Cardiac muscle cell (in vitro differentiated cells and primary cell): ENCODE measurements at places on chromosomes 12 and 14. TPM values are rescaled to one million over a fixed set of nuclear protein-coding genes. Genes with fewer than 3 reads are reported as not detected.

GRCh38 chr12:15875863-15876262, 6.3 kb upstream of the STRAP start:
- H3K4me1 ChIP-seq = no peaks in the 10 kb centered on the region
- no peak for DNase-seq
- H3K27me3 ChIP-seq = no peaks in the 10 kb centered on the region
- no peak overlapping the region for H3K27ac ChIP-seq

DNA sequence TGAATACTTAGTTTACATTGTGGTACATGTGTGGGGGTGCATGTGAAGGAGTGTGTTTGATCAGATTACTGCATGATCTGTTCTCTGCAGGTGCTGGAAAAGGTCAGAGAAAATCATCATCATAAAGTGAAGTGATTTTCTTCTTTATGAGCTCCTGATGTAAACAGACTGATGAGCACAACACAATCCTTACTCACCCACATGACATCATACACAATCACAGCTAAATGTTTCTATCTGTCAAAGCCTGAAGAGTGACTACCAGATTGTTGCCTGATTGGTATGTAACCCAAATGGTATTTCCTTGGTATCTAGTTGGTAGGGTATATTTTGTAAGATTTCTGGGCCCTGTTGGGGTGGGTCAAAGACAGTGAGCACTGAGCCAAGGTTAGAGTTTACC, 270.8 kb downstream of the FOXG1 start:
- H3K36me3 ChIP-seq = no peaks in the 10 kb centered on the region
- no peaks in the 10 kb centered on the region for H3K4me1 ChIP-seq
- no peak for DNase-seq
- H3K27ac ChIP-seq = no peak overlapping the region
- no peak overlapping the region for H3K4me3 ChIP-seq
- no peaks in the 10 kb centered on the region for H3K27me3 ChIP-seq

DNA sequence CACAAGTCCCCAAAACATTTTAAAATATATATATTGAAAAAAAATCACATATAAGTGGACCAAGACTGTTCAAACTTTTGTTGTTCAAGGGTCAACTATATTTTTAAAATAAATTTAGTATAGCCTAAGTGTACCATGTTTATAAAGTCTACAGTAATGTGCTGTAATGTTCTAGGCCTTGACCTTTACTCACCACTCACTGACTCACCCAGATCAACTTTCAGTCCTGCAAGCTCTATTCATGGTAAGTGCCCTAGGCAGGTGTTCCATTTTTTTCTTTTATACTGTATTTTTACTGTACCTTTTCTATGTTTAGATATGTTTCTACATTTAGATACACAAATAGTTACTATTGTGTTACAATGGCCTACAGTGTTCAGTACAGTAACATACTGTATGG, 23.4 kb upstream of the TMTC1 start:
- H3K4me3 ChIP-seq = no peak overlapping the region
- H3K4me1 ChIP-seq = no peaks in the 10 kb centered on the region
- H3K36me3 ChIP-seq = no peaks in the 10 kb centered on the region
- H3K27me3 ChIP-seq = no peaks in the 10 kb centered on the region
- DNase-seq = no peak

DNA sequence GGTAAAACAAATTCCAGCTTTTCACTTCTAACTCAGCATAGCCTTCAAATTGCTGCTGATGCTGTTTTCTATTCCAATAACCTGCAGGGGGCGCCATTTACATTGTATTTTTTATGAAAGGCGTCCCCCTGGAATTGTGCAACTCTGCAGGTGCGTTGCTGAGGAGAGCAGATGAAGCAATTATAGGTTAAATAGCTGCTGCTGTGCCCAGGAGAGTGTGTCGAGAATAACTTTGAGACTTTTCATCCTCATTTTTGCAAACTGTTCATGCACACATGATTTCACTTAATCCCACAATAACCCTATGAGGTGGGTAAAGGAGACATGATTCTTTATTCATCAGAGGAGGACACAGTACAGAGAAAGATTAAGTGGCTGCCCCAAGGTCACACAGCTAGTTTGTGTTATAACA, 75.7 kb downstream of the MYRFL start:
- H3K4me3 ChIP-seq = no peak overlapping the region
- H3K27me3 ChIP-seq = no peaks in the 10 kb centered on the region
- H3K4me1 ChIP-seq = no peaks in the 10 kb centered on the region
- no peak overlapping the region for H3K27ac ChIP-seq

YLPM1 gene
- 24.5 and 50.2 TPM in 2 replicates for total RNA-seq

DLK1 gene
- 24.0 and 28.8 TPM in 2 replicates for total RNA-seq

CIROP gene
- total RNA-seq = 0.15 TPM in 1 of 2 replicates, not detected in the other
